ENCODE measurements at places on chromosomes 12 and 14.

- DNase-seq: no peak
Observed at GRCh38 chr14:73645248-73645610, 443 bp downstream of the DNAL1 start.

- no peak for DNase-seq
Observed at GRCh38 chr12:22339691-22340090, 5.2 kb upstream of the ST8SIA1 start.

DNA sequence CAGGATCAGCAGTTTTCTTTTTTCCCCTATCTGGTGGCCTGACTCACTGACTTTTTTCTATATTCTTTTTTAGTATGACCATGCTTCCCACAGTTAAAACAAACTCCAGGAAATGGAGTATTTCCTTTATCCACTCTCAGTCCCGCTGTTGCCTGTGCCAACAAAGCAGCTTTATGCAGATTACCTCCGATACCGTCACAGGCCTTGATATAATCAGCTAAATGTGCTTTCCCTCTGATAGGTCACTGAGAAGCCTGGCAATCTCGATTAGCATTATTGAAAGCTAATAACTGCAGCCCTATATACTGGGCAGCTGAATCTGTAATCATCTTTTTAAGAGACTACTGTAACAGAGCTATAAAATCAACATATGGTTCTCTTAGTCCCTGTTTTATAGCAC, 243.6 kb downstream of the KIF21A start:
- no peak for DNase-seq

- DNase-seq: no peak
Observed at GRCh38 chr14:105503296-105503640, 12.2 kb downstream of the TEDC1 start.

GRCh38 chr12:117365049-117365616, 3.7 kb upstream of the NOS1 start:
- no peak for DNase-seq

DNA sequence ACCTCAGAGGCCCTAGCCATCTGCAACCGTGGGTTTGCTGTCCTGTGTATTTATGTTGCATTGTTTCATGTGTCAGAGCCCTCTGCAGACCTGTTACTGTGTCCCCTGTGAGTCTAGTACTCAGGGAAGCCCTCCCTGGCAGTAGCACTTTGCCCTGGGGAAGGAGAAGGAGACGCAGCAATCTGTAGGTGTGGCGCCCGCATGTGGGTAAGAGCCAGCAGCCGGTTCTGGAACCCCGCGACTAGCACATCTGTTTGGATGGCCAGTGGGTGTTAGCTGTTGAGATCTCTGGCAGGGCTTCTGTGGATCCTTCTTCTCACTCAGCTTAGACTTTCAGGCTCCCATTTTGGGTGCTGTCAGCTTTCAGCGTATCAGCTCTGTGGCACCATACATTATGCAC, 57.0 kb downstream of the TECPR2 start:
- peak; percentile 24 for DNase-seq

GRCh38 chr14:30115756-30116155, 188.1 kb upstream of the PRKD1 start:
- no peak for DNase-seq

- no peak for DNase-seq
Observed at GRCh38 chr12:109915171-109916040, 15.3 kb downstream of the TCHP start.

DNA sequence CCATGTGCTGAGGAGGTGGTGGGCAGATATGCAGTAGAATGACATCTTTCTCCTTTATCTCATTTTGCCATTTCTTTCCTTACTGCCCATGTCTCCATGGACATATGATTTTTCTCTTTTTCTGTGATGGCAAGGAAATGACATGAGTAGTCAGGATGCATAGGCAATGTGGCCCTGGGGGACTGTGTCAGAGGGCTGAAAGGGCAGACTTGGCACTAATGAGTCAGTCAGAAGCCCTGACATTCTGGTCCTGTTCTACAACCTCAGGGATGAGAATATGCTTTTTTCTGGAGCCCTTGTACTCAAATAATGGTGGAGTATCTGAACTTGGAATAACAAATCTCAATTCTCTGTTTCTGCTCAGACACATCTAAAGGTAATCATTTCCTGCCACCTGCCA, 167.8 kb downstream of the TMEM117 start:
- DNase-seq: no peak

- DNase-seq: no peak
Observed at GRCh38 chr12:123598522-123598921, 3.4 kb upstream of the DDX55 start.

- no peak for DNase-seq
Observed at GRCh38 chr14:91252871-91253794, 8.6 kb upstream of the GPR68 start.

DNA sequence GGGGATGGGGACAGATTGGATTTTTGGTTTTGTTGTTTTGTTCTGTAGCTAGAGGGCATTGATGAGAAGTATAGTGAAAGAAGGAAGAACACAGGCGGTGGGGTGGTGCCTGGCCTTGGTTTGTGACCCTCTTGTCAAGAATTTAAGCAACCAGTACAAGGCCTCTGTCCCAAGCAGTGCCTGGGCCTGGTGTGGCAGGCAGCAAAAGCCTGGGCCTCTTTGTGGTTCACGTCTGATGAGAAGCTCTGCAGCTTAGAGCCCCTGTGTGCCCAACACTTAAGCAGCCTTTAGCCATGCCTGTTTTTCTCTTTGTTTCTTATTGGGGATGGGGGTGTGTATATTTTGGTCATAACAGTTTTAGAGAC, 98.0 kb downstream of the PPP2R5C start:
- DNase-seq: no peak

DNA sequence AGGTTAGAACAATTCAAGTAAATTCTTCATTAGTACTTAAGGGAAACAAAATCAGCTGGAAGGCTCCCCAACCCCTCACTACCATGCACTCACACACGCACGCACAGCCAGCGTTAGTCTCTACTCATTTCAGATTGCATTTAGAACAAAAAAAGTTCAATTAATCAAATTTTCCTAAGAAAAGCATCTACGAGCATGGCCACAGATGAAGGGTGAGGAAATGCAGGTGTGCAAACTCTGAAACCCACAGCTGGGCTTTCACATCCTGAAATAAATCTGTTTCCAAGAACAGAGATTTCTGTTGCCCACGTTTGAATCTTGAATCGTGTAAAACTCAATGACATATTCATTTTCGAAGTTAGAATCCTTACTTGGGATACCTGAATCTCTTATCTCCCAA, 62.6 kb downstream of the SEL1L start:
- DNase-seq: no peak

DNA sequence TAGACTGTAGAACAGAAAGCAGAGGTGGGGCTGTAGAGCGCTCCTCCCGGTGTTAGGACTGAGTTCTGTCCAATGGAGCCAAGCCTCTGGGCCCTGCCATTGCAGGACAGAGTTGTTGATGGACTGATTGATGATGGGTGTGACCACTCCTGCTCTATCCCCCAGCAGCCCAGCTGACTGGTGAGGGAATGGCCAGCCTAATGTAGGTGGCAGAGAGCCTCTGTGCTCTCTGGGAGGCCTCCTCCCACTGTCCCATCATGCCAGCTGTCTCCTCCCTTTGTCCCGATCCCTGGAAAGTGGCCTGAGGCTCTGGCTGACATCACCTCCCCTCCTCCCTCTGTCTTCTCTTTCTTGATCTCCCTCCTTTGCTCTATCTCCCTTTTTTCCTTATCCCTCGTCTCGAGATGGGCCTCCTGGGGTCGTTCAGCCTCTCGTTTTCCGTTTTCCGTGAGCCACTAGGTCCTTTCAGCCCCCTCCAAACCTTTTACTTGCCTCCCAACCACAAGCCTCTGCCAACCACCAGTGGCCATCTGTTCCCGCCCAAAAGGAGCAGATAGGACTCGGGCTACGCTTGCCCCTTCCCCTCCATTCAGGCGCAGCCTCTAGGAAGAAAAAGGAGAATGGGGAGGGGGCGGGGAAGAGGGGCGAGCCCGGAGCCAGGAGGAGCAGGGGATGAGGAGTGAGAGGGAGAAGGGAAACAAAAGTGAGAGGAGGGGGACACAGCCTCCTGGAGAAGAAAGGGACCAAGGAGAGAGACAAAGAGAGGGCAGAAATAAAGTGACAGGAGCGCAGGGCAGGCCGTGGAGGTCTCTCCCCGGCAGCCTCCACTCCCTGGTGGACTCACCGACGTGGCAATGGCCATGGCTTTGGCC, 572 bp downstream of the EFS start:
- DNase-seq: peak; percentile 73

GRCh38 chr12:2338991-2339431, 286.2 kb downstream of the CACNA1C start:
- no peak for DNase-seq

DNA sequence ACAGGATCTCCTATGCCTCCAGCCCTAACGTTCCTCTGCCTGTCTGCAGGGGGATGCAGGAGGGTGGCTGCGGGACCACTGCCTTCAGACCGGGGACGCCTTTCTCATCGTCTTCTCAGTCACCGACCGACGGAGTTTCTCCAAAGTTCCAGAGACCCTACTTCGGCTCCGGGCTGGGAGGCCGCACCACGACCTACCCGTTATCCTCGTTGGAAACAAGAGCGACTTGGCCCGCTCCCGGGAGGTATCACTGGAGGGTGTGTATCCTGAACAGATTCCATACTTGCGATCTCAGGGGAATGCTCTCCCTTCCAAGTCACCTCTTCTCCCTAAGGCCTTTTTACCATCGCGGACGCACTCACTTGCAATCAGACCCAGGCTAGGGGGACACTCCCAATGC, 3.0 kb downstream of the REM2 start:
- no peak for DNase-seq

GRCh38 chr12:51187370-51187987, 14.5 kb upstream of the TFCP2 start:
- no peak for DNase-seq

GRCh38 chr12:58156697-58157096, 215.3 kb downstream of the ATP23 start:
- no peak for DNase-seq

DNA sequence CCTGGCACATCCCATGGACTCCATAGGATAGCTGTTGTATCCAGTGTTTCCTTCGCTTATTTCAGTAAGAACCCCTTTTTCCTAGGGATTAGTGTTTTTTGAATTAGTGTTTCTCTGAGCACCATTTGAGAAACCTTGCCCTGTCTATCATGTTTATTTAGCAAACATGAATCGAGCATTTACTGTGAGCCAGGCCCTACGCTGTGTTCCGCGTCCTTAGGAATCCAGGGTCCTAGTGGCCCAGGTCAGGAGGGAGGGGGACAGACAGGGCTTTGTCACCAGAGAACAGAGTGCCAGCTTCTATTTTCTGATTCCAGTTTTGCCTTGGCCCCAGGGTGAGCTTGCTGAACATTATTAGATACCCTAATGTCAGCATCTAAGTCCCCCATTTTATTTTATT, 2.5 kb downstream of the TEAD4 start:
- DNase-seq: no peak

GRCh38 chr12:109988903-109989302, 7.3 kb downstream of the GIT2 start:
- DNase-seq: no peak

- DNase-seq: no peak
Observed at GRCh38 chr14:68195126-68195525, 375.5 kb downstream of the RAD51B start.

DNA sequence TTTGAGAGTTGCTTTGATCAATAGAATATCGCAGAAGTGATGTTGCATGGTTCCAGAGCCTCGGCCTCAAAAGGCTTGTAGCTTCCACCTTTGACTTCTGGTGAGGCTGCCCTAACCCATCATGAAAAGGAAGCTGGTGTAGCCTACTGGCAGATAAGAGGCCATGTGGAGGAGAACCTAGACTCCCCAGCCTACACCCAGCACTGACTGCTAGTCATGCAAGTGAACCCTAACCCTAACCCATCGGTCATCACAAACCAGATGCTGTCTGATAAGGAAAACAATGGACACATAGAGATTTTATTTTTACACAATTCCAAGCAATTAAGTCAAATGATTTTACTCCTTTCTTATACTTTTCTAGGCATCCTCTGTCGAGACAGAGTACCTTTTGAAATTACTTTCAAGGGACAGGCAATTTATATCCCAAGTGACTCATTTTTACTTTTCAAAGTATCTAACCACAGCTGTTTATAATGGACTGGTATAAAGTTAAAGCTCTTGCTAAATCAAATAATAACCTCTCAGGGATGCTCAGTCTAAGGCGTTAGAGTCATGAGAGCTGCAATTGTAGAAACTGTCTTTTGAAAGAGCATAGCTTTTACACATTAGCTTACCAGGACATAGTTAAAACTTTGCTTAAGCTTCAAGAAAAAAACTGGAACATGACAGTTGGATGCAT, 17.6 kb downstream of the PTPRB start:
- no peak for DNase-seq

- no peak for DNase-seq
Observed at GRCh38 chr12:27981874-27982273, 9.3 kb upstream of the PTHLH start.

- no peak for DNase-seq
Observed at GRCh38 chr12:88895634-88896033, 315.4 kb upstream of the KITLG start.

DNA sequence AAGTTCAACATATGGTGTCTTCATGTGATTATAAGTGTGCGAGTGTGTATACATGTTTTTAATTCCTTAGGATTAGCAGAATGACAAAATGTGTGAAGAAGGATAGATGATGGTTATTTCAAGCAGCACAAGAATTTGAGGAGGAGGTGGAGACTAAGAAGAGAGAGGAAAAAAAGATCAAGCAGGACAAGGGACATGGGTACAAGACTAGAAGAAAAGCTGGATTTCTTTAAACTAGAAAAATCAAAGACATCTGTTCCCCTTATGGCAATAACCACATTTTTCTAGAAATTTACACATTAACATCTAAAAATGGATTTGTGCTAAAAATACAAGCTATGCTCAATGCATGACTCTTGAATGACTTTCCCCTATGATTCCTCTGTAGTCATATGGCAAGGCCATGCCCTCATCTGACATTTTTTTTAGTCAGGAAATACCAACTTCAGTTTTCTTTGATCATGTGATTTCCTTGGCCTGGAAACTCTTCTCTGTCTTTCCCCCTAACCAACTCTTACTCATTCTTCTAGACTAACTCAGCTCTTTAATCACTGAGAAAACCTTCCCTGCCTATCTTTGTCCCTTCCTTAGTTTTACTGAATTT, 435.8 kb downstream of the NRXN3 start:
- DNase-seq: no peak

DNA sequence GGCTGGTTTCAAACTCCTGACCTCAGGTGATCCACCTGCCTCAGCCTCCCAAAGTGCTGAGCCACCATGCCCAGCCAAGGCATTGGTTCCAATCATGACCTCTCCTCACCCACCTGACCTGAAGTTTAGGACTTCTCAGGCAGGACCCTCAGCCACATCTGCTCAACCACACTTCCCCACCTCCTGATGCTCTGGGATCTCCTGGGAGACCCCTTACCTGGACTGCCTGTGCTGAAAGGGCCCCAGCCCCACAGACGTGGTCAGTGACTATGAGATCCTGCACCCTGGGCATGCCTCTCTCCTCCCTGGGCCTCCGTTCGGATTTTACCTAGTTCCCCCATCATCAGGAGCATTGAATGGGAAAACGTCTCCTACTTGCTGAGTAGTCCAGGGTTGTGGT, 18.0 kb downstream of the GSC start:
- DNase-seq: no peak
